Stimulated activated CD4-positive, alpha-beta T cell treated with anti-CD3 and anti-CD28 coated beads, Interleukin-12 subunit alpha, Interleukin-12 subunit beta, amount 100 ng/mL, for 48 hours (primary cell): ENCODE measurements at places on chromosomes 3 and 15.

DNA sequence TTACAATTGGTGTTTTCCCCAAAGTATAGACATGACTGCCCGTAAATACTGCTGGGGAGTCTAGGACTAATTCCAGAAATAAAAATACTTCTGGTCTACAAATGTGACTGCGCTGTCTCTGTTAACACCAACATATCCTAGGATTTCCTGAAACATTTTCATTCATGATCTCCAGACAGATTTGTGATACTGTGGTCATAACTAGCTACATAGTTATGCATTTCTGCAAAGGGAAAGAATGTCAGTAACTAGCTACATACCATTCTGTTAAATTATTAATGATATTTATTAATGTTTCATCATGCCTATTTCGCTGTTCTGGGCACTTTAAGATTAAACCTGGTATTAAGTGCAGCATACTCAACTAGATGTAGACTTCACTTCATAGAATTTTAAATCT, 33.3 kb downstream of the SETD5 start:
- DNase-seq: no peak

DNA sequence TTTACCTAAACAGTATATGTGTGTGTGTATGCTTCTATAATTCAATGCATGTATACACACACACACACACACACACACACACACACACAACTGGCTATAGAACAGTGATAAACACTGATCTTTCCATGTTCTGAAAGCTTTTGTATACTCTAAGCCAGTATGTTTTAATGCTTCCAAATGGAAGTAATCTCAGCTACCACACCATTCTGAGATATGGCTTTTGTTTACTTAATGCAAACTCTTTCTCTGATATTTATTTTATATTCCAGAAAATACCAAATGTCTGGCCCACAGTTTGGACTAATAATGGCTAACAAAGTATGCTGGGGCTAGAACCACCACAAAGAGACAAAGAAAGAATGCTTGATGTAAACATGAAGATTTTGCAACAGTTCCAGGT, 199.4 kb upstream of the ARHGEF26 start:
- no peak for DNase-seq

DNA sequence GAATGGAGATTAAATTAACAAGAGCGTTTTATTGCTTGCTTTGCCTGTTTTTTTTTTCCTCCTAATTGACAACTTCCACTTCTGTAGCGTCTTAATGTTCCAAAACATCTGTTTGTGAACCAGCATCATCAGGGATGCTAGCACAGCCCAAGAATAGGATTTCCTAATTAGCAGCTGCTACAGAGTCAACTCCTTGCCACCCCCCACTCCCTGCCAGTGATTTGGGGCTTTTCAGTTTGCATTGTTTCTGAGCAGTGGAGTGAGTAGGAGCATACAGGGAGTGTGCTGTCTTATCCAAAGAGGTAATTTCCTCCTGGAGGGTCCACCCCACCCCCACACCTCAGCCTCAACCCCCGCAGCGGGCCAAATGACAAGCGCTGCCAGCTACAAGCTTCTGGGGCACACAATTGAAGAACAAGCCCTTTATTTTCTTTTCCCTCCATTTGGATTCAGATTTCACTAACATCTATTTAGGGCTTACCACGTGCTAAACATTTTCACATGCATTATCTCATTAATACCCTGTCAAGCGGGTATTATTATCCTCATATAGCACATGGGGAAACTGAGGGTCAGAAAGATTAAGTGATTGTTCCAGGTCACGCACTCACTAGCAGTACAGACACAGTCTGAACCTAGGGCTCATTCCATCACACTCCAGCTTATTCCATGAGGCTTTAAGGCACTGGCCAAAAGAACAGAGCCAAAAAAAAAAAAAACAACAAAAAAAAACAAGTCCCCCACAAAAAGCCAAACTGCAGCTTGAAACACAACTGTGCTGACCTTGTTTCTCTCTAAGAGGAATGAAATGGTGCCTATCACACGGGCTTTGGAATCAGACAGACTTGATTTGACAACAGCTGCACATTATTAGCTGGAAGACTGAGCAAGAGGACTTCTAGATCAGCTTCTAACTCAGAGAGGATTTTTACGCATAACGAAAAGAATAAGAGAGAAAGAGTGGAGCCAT, 16.4 kb downstream of the HEG1 start:
- no peak for DNase-seq

- no peak for DNase-seq
These were observed 172.7 kb downstream of the ZBTB20 start for GRCh38 chr3:114974387-114974786.

DNA sequence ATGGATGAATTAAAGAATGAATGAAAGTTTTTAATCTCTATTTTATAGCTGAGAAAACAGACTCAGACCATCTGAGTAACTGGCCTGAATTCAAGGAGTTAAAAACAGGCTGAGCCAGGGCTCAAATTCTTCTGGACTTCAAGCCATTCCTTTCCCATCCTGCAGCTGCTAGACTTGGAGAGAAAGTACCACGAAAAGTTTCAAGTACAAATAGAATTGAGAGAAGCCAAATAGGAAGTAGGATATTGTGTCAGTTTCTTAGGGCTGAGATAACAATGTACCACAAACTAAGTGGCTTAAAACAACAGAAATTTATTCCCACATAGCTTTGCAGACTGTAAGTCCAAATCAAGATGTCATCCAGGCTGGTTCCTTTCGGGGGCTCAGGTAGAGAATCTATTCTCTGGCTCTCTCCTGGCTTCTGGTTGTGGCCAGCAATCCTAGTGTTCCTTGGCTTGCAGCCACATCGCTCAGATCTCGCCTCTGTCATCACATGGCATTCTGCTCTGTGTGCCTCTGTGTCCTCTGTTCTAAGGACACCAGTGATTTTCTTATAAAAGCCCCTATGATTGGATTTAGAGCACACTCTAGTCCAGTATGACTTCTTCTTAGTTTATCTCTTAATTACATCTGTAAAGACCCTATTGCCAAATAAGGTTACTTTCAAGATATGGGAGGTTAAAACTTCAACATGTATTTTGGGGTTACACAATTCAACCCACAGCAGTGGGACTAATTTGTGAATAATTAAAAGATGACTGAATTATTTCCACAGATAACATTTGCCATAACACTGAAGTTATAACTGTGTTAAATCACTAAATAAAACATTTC, 25.7 kb upstream of the GOLIM4 start:
- no peak for DNase-seq

GRCh38 chr15:78087951-78088772, 4.2 kb upstream of the SH2D7 start:
- no peak for DNase-seq

- no peak for DNase-seq
These were observed 549.8 kb upstream of the AGTR1 start for GRCh38 chr3:148147903-148148302.

DNA sequence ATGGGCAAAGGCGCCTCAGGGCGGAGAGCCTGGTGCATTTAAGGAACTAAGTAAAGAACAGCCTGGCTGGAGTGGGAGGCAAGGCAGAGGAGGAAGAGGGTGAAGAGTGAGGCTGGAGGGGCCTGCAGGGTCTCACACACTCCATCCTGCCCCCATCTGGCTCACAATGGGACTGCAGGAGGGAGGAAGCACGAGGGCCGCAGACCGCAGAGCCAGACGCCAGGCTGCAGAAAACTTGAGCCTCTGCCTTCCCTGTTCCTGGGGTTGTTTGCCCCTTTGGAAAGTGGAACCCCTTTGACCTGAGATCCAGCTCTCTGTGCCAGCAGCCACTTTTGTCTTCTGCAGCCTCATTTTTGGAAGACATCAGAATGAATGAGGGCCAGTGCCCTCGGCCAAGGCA, 138.0 kb downstream of the SRGAP3 start:
- DNase-seq: no peak

DNA sequence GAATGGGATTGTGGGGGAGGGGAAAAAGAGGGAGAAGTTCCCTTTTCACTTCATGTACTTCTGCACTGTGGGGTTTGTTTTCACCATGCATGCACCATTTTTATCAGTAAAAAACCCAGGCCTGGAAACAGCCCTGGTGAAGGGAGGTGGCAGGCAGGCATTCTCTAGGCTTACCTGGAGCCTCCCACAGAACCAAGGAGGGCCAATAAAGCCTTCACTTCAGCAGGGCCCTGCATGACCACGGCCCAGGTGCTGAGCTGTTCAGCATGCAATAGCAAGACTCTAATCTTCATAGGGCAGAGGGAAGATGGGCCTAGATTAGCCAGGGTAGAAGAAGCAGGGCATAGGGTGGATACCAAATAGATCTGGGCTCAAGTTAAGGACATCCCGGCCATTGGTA, 49.6 kb downstream of the SCN5A start:
- DNase-seq: no peak

DNA sequence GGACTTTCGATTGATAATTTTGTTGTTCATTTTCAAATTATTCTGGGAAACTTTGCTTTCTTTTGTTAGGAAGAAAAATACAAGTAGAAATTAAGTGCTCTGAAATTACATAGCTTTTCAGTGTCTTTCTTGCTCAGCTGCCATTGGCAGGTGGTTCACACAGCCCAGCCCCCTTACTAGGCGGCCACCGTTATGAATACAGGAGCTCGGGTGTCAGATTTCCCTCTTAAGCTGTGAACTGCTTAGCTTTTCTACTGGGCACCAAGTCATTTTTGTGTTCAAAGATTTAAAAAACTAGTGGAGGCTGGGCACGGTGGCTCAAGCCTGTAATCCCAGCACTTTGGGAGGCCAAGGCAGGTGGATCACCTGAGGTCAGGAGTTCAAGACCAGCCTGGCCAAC, 55.2 kb downstream of the HMG20A start:
- no peak for DNase-seq

- DNase-seq: no peak
These were observed 107.4 kb downstream of the VGLL4 start for GRCh38 chr3:11536132-11536935.

- no peak for DNase-seq
These were observed 11.8 kb downstream of the INSYN1 start for GRCh38 chr15:73741321-73741836.
